Right cardiac atrium (tissue), 5 donors: ENCODE measurements at places on chromosomes 13 and 19. TPM values are rescaled to one million over a fixed set of nuclear protein-coding genes. Genes with fewer than 3 reads are reported as not detected.

Gene RASGRP4
- polyA plus RNA-seq, result 0.81 TPM

Gene ZNF208
- polyA plus RNA-seq, result 9.7 TPM

Gene ZNF565
- polyA plus RNA-seq, result 3.2 TPM

Gene ZNF471
- 2.8 TPM for polyA plus RNA-seq

Gene ZNF829
- polyA plus RNA-seq, result 1.6 TPM

Gene C3
- 273 TPM for polyA plus RNA-seq

Gene PDE4C
- 2.8 TPM for polyA plus RNA-seq

Gene WDFY2
- polyA plus RNA-seq, result 2.6 TPM

Gene ZNF578
- 1.2 TPM for polyA plus RNA-seq

Gene A1BG
- polyA plus RNA-seq, result 32.6 TPM

Gene NLRP9
- not detected for polyA plus RNA-seq

Gene CATSPERD
- polyA plus RNA-seq, result not detected

Gene ZNF763
- polyA plus RNA-seq, result 2.8 TPM

Gene KDM4B
- 18.8 TPM for polyA plus RNA-seq

Gene SMIM24
- polyA plus RNA-seq, result not detected

Gene GPR12
- not detected for polyA plus RNA-seq

Gene PGLYRP2
- not detected for polyA plus RNA-seq

Gene ERICH4
- not detected for polyA plus RNA-seq

Gene IFI30
- polyA plus RNA-seq, result 10.1 TPM

Gene NLRP4
- not detected for polyA plus RNA-seq

Gene RSPH6A
- not detected for polyA plus RNA-seq

Gene GGN
- polyA plus RNA-seq, result 0.11 TPM

Gene CYP4F8
- not detected for polyA plus RNA-seq

Gene KLK2
- polyA plus RNA-seq, result not detected

Gene CPAMD8
- polyA plus RNA-seq, result 19.7 TPM

Gene CYP4F3
- polyA plus RNA-seq, result 0.02 TPM

Gene CLEC4G
- polyA plus RNA-seq, result 0.32 TPM

Gene MAN2B1
- 19.8 TPM for polyA plus RNA-seq

Gene FPR1
- polyA plus RNA-seq, result 0.97 TPM

Gene SNRPA
- 27.0 TPM for polyA plus RNA-seq

Gene RAB20
- polyA plus RNA-seq, result 11.8 TPM

Gene GJB2
- polyA plus RNA-seq, result 0.20 TPM

Gene ZSCAN5C
- polyA plus RNA-seq, result not detected

Gene F10
- polyA plus RNA-seq, result 44.9 TPM

Gene HRC
- polyA plus RNA-seq, result 712 TPM

Gene S1PR5
- 0.16 TPM for polyA plus RNA-seq

Gene ZNF433
- polyA plus RNA-seq, result 4.0 TPM

Gene KLF1
- polyA plus RNA-seq, result not detected

Gene SELENOV
- polyA plus RNA-seq, result not detected
